NCI-H2029 (cell line): ENCODE measurements at places on chromosomes 5 and 9.

- no peak for DNase-seq
Observed at GRCh38 chr5:176630681-176631222, 277 bp downstream of the EIF4E1B start.

DNA sequence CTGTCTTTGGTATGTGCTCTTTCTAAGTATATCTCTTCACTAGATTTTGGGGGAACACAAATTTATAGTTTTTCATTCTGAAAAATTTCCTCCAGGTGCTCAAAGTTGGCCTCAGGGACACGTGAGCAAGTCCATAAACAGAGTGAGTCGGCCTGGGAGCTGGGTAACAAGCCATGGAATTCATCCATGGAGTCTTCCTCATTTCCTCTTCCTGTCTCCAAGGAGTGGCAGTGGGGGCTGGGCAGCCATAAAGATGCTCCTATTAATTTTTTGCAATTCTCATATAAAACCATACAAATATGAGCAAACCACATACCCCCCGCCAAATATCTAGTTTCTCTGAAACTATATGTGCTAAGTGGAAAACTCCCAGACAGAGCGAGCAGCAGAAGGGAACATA lies 136.6 kb upstream of the OTULINL start:
- DNase-seq, result no peak

DNA sequence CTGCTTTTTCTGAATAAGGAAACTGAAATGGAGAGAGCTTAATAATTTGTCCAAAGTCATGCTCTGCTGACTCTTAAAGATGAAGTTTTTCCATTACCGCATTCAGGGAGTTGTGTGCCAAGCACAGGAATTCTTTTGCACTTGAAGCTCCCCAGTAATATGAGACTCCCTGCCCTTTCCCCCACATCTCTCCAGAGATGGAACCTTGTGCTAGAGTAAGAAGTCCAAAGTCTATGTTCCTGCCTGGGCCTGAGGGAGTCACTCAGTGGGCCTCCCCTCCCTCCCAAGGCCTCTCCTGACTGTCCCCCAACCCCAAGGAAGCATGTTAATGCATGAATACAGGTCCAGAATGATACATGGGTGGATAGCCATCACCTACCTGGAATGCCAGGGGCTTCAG lies 173.3 kb upstream of the SEMA6A start:
- no peak for DNase-seq

- DNase-seq, result no peak
Observed at GRCh38 chr9:105216440-105217178, 27.8 kb upstream of the SLC44A1 start.

GRCh38 chr5:77748160-77748559 lies 28.0 kb downstream of the TBCA start:
- no peak for DNase-seq

GRCh38 chr5:98992552-98992951 lies 63.7 kb upstream of the CHD1 start:
- no peak for DNase-seq

DNA sequence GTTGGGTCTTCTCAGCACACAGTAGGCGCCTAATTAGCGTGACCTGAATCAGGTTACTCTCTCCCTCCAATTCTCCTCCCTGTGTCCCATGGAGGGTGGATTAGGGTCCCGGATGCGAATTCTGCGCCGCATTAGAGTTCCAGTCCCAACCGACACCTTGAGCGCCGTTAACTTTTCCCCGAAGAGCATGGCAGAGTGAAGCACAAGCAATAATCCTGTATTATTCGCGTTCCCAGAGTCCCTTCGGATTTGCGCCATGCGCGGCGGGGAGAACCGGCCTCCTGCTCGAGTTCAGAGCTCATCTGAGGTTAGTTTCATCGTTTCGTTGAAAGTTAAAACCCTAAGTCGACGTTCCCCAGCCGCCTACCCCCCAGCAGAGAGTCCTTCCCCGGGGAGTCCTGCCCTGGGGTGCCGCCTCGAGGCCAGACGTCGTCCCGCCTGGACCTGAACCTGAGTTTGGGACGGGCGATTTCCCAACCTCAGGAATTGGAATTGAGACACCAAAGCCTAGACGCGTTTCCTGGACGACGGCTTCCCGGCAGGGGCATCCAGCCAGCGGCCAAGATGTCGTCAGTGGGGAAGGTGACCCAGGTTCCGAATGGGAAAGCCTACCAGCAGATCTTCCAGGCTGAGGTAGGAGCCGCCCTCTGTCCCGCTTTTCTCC lies at the start of gene CCDC180:
Gene CCDC180, plus strand, starts transcription at position 160 of the 664 bp plus-strand sequence. Its CDS starts 405 bp downstream, at position 565.
- no peak for DNase-seq

- DNase-seq, result no peak
Observed at GRCh38 chr9:114349713-114350480, 20.2 kb downstream of the ORM2 start.

GRCh38 chr9:112288029-112288428 lies 45.4 kb downstream of the PTBP3 start:
- DNase-seq, result peak; percentile 50

DNA sequence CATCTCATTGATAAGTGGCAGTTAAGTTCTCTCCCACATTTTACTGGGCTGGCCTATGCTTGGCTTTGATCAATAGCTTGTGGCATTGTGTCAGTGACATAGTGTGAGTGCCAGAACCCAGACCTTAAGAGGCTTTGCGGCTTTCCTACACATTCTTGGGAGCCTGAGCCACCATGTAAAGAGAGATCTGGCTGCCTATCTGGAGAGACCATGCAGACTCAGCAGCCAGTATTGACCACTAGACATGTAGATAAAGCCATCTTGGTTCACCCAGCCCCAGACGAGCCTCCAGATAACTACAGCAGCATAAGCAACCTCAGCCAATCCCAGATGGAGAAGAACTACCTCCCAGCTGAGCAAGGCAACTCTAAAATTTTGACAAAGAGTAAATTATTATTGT lies 28.6 kb downstream of the C9orf153 start:
- no peak for DNase-seq

GRCh38 chr5:155027993-155028629 lies 14.6 kb downstream of the KIF4B start:
- DNase-seq, result no peak

- DNase-seq, result no peak
Observed at GRCh38 chr9:120924698-120925534, 1.7 kb downstream of the TRAF1 start.

- no peak for DNase-seq
Observed at GRCh38 chr9:36141761-36142160, 5.2 kb downstream of the GLIPR2 start.

- no peak for DNase-seq
Observed at GRCh38 chr9:522658-523057, 308.0 kb downstream of the DOCK8 start.

DNA sequence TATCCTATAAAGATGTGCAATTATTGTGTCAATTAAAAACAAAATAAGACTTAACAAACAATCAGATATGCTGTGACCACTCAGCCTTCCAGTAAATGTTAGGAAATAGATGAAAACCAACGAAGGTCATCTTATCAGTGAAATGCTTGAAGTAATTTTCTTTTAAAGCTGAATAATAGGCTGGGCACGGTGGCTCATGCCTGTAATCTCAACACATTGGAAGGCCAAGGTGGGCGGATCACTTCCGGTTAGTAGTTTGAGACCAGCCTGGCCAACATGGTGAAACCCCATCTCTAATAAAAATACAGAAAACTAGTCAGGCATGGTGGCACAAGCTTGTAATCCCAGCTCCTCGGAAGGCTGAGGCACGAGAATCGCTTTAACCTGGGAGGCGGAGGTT lies 31.2 kb downstream of the NLN start:
- no peak for DNase-seq

DNA sequence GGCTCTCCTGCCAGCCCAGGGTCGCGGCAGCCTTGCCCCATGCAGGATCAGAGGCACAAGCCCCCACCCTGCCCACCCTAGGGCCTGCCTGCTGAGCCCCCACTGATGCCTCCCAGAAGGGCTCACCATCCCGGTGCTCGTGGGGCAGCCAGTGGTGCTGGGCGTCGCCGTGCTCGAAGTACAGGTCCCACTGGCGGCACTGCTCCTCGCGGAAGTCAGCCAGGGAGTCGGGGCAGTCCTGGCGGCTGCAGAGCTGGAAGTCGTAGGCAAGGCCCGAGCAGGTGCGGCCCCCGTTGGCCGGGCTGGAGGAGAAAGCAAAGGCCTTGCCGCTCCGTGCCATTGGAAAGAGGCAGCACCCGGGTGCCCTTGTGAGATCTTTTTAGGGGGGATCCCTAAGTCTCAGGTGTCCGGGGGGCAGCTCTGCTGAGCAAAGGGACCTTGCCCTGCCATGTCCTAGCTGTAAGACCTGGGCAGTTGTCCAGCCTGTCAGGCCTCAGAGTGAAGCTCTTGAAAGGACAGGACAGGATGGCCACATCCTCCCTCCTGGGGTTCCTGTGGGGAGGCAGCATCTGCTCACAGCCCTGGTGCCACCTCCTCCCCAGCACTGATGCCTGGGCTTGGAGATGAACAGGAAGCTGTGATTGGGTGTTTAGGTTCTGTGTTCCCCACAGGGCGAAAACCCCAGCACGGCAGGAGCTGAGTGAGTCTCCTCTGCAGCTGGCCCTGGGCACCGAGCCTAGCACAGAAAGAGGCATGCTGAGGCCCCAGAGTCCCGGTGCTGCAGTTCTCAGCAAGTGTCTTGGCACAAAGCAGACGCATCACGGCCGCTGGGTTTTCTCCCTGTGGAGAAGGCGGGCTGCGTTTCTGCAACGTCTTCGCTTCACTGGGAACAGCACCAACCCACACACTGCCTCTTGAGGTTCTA lies 77.7 kb downstream of the ZNF354C start:
- DNase-seq, result no peak

DNA sequence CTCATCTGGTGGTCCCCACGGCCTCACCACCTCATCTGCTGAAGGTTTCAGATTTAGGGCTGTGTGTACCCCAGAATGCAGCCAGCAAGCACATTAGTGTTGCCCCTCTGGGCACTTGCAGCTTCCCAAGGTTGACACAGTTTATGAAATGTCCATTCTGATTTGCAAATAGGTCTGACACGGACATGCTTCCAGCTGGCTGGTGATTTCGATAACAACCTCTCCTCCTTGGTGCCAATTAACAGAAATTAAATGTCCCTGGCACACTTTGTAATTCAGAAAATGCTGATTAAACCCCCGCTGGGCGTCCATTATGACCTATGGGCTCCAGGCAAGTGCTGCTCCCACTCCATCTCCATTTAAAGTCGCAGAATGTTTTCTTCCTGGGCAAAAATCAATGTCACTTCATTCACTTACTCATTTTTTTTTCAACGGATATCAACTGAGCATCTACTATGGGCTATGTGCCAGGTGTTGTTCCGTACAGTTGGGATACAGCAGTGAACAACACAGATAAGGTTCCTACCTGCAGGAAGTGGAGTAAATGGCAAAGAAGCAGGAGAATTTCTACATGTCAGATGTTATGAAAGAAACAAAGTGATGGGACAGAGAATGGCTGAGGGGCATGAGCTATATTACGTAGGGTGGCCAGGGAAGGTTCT lies 32.0 kb downstream of the PLAC8L1 start:
- no peak for DNase-seq

DNA sequence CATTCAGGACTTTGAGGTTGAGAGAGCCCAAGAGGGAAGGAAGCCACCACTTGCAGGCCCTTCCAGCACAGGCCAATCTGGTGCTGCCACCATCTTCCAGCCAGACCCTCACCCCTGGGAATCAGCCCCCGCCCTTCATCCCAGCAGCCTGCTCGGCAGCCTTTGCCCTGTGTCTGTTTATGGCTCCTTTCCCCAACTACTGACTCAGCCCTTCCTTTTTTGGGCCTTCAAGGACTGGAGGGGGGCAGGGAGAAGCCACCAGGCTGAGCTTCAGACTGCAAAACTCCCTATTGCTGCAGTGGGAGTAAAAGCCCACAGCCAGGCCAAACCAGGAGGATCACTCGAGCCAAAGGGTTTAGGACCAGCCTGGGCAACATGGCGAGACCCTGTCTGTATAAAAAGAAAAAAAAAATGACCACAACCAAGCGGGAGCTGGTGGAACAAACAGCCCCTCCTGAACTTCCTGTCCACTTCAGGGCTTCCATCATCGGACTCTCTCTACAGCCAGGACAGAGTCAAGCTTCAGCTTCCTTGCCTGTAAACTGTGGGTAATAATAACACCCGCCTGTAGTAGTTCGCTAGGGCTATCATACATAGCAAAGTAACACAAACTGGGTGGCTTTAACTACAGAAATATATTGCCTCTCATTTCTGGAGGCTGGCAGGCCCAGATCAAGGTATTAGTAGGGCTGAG lies 85.9 kb upstream of the IL17B start:
- no peak for DNase-seq

DNA sequence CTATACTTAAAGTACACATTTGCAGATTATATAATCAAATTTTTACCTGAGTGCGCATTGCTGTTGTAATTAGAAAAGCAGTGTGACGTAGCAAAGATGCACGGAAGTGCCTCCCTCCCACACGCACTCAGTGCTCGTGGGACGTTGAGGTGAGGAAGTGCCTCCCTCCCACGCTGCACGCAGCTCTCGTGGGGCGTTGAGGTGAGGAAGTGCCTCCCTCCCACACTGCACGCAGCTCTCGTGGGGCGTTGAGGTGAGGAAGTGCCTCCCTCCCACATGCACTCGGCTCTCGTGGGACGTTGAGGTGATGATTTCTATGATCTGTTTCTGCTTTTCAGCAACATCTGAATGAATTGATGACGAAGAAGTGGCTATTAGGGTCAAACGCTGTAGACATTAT lies 21.0 kb downstream of the EXOC3 start:
- no peak for DNase-seq

DNA sequence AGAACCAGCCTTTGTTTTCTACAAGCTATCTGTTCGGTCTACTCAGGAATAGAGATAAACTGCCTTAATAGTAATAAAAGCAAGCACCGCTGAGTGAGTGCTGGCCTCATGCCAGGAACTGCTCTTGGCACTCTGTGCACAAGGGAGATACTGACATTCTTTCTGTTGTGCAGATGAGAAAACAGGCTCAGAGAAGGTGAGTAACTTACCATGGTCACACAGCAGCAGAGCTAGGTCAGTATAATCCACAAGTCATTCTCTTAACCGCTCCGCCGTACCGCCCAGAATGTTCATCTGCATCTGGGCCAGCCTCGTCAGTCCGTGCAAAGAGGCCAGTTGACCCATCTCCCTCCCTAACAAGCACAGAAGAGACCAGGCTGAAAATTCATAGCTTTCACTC lies 27.4 kb downstream of the QRFP start:
- peak; percentile 44 for DNase-seq

GRCh38 chr5:1851290-1851934 lies 31.3 kb downstream of the IRX4 start:
- DNase-seq, result no peak
